ENCODE measurements at places on chromosomes 4 and X. TPM values are rescaled to one million over a fixed set of nuclear protein-coding genes. Genes with fewer than 3 reads are reported as not detected.

Gene ZNF718
- total RNA-seq: 2.4 TPM

Gene CLNK
- not detected for total RNA-seq

GRCh38 chr4:90943311-90943710 is 816.1 kb downstream of the CCSER1 start:
- no peak for DNase-seq

DNA sequence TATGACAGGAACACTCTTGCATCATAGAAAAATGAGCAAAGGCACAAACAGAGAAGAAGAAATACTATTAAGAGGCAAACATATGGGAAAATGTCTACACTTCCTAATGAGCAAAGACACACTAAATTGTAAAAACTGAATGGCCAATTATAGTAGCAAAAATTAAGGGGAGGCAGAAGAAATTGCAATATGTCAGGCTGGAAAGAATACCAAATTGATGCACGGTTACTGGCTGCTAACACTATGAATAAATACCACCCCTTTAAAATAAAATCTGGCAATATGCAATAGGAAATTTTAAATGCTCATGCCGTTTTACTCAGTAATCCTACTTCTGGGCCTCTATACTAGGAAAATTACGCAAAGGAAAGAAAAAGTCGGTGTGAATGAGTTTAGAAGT is 16.0 kb upstream of the PIN4 start:
- no peak for DNase-seq

Gene PRR32
- not detected for total RNA-seq

Gene CRMP1
- not detected for total RNA-seq
